T-helper 17 cell (primary cell): ENCODE measurements at places on chromosomes 4 and X. TPM values are rescaled to one million over a fixed set of nuclear protein-coding genes. Genes with fewer than 3 reads are reported as not detected.

DNA sequence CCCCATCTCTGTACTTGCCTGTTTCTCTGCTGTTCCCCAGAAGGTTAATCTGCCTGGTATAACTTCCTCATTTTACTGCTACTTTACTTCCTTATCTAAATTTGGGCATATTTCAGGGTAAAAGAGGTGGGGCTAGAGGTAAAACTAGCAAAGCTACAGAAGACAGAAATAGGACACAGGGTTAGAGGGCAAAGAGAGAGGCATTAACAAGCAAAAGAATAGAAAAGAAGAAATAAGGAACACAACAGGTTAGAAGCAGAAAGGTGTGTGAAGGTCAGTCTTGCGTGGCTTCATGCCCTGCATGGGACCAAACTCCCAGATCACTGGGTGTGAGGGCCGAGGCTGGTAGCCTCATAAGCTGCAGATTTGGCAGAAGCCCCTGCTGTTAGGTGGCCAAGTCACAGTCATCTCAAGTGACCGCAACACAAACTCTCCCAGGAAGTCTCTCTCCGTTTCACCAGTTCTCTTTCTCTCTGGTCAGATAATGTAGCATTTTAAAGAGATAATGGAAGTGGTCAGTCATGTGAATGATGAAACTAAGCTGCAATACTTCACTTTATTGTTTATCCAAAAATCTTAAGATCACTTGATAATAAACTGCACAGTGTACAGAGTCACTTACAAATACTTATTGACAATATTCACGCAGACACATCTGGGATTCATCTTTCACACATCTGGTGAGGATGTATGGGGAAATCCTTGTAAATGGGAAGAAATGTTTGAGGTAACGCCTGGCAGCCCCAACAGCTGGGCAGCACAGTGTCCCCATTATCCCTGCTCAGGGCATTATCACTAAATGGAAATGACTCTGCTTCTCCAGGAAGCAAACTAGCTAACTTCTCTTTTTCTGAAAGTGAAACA is 16.4 kb downstream of the TMEM154 start:
- no peak for DNase-seq

DNA sequence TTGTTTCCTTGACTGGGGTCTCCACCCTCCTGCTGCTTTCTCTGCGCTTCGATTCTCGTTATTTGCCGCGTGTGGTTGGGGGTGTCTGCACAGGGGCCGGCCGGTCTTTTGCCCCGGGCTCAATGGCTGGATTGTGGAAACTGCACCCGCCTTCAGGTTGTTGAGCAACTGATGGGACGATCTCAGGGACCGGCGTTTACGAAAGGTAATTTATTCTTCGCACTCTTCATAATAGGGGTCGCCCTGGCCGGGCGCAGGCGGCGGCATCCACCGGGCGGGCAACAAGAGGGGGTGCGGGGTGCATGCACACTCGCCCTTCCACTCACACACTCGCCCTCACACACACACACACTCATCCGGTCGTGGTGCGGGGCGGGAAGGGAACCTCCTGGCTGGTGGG is 1.4 kb downstream of the ADGRL3 start:
- DNase-seq, result no peak

- DNase-seq, result no peak
Measured at GRCh38 chrX:70092247-70092646, 30.0 kb downstream of the OTUD6A start.

DNA sequence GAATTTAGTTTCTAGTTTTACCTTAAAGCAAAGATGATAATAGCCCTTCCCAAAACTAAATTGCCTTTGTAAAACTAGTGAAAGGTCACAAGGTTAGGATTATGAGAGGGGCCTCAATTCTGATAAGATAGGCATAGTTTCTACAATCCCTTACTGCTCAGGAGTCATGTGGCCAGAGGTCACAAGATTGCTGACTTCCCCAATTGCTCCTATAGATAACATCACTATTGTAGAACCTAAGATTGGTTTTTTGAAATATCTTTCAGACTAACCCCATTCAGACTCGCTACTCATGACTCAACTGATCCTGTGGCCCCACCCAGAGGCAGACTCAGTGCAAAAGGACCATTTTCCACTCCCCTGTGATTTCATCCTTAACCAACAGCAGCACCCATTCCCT is 70.3 kb downstream of the SCD5 start:
- no peak for DNase-seq

DNA sequence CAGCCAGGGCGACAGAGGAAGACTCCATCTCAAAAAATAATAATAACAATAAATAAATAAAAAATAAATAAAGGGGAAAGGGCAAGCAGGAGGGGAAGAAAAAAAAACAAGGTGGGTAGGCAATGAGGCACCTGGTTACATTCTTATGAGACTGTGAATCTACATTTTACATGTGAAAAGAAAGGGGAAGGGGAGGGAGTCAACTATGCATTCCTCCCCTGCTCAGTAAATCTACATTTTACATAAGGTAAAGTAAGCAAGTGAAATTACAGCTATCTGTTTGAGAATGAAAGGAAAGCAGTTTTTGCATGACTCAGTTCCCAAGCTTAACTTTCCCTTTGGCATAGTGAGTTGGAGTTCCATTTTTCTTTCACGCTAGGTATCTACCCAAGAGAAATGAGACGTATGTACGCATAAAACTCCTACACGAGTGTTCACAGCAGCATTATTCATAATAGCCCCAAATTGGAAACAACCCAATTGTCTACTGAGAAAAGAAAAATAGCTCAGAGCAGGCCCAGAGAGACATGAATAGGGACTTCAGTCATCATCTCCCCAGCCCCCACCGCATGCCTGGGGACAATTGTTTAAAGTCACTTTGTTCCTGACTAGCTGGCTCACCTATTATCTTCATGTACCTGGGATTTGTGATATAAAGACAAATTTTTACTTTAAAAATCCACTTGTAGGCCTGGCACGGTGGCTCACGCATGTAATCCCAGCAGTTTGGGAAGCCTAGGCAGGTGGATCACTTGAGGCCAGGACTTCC is 52.4 kb downstream of the DDX3X start:
- no peak for DNase-seq

DNA sequence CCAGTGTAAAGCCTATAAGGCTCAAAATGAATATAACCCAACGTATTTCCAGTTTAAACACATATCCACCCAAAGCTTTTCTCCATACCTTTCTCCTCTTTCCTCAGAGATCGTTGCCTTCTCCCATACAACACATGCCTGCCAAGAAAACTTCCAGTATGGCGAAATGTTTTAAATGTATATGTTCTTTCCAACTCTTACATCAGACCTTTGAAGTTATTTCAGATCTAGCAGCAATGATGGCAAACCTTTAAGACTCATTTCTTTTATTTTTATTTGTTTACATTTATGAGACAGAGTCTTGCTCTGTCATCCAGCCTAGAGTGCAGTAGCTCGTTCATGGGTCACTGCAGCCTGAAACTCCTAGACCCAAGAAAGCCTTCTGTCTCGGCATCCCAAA is 265.4 kb downstream of the BMPR1B start:
- no peak for DNase-seq

GRCh38 chr4:118770741-118771187 is 65.2 kb downstream of the SEC24D start:
- DNase-seq, result no peak

F11 gene
- not detected for total RNA-seq

PDZD4 gene
- total RNA-seq, result 31.1 TPM

RASGEF1B gene
- total RNA-seq, result 58.7 TPM

TMEM185A gene
- total RNA-seq, result 10.6 TPM

FGB gene
- not detected for total RNA-seq

TBC1D25 gene
- total RNA-seq, result 31.3 TPM

EREG gene
- 6.2 TPM for total RNA-seq

AMTN gene
- total RNA-seq, result not detected

DCAF8L2 gene
- not detected for total RNA-seq
